ENCODE measurements at places on chromosomes 1 and 21.

DNA sequence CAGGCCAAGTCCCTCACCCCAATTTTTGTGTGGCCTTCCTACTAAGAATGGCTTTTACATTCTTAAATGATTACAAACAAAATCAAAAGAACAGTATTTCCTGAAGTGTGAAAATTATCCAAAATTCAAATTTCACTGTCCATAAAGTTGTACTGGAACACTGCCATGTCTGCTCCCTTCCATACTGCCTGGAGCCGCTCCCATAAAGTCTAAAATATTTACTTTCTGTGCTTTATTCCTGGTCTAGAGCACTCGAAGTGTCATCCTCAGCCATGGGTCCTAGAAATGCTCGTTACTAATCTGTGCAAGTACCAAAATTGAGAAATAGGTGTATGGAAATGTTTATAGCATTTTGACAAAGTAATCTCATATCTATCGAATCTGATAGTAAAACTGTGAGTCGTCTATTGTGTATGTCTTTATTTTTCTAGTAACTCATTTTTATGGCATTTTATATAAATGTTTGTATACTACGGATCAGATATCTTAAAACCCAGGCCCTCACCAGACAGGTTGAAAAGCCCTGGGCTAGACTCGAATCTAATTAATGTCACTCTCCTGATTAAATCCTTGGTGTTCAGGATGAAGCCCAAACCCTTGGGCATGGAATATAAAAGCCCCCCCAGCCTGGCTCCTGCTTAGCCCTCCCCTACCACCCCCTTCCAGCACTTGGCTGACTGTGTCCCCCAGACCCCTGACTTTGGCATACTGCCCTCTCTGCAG is 4.9 kb downstream of the LBR start:
- DNase-seq: no peak

GRCh38 chr1:31415658-31416057 is 2.6 kb downstream of the SERINC2 start:
- DNase-seq: no peak

DNA sequence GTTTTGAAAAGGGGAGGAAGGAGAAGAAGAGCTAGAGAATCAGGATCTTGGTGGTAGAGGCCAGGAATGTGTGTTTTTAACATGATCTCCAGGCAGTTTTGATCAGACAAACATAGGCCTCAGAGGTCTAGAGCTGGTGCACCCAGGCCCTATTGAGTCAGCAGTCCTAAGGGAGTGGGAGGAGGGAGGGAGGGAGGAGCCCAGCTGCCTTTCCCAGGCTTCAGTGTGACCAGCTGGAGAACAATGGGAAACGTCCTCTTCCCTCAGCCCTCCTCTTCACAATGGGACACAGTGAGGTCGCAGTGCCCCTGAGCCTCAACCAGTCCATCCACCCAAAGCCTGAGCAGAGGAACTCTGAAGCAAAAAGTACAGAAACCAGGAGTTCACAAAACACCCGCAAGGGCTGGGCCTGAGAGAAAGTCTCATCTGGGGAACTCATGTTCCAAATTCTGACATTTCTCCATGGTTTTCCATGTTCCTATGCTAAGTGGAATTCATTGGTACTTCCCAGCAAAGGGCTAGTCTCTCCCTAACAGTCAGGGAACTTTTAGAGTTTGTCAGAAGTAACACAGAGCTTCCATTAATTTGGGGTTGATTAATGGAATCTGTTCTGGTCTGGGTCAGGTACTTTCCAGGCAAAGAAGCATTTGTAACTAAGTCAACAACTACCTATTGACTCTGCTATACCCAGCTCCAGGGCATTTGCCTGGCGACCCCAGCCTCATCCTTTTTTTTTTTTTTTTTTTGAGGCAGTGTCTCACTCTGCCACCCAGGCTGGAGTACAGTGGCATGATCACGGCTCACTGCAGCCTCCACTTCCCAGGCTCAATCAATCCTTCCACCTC is 37.5 kb downstream of the ELAPOR1 start:
- no peak for DNase-seq

- no peak for DNase-seq
Measured at GRCh38 chr1:1281533-1282321, 1.5 kb downstream of the SCNN1D start.

DNA sequence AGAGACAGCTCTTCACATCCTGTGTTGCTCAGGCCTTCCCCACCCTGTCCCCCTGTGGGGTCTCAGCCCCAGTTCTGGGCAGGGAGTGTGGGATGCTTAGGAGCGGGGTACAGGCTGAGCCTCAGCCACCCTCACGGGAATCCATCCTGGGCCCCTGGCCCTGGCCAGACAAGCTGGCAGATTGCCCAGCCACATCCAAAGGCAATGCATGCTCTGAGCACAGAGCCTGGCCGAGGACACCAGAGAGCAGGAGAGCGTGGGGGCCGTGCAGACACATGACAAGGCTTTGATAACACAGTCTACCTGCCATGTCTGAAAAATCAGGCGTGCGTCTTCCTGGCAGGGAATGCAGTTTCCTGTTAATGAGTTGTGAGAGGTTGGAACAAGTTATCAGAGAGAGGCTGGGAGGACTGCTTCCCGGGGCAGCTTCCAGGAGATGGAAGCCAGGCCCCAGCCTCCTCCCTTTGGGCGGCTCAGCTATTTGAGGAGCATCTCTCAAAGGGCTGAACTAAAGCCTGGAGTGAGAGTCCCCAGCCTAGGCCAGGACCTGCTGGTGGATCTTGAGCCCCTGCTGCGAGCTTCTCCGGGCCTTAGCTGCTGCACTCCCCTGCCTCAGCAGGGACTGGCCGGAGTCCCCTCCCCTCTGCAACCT is 72.2 kb upstream of the SELENON start:
- DNase-seq: no peak

DNA sequence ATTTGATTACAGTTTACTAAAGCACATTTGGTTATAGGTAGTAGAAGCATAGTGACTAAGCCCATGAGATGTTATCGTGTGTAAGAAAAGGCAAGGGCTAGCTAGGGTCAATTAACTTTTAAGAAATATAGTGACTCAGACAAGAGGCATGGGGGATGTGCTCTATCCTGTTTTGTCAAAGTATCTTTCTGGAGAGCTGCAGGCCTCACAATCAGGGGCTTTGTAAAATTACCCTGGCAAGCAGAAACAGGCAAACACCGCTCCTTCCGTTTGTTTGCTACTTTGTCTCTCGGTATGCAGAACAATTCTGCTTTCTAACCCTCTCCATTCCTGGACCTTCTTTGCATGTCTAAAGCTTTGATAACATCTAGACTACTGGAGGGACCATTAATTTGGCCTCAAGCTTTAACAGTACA is 26.1 kb upstream of the ZNF697 start:
- no peak for DNase-seq

DNA sequence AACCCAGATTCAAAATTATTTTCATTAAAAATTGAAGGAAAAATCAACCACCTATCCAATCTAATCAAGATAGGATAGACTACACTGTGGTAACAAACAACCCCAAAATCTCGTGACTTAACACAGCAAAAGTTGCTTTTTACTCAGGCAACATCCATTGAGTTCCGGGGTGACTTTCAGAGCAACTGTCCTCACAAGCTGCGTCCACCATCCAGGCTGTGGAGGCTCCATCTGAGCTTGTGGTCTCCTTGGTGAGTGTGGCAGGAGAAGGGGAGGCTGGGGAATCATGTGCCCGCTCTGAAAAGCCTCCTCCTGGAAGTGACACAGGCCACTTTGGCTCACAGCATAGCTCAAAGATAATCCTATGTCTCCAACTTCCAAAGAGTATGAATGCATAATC is 52.4 kb downstream of the CD2 start:
- no peak for DNase-seq

DNA sequence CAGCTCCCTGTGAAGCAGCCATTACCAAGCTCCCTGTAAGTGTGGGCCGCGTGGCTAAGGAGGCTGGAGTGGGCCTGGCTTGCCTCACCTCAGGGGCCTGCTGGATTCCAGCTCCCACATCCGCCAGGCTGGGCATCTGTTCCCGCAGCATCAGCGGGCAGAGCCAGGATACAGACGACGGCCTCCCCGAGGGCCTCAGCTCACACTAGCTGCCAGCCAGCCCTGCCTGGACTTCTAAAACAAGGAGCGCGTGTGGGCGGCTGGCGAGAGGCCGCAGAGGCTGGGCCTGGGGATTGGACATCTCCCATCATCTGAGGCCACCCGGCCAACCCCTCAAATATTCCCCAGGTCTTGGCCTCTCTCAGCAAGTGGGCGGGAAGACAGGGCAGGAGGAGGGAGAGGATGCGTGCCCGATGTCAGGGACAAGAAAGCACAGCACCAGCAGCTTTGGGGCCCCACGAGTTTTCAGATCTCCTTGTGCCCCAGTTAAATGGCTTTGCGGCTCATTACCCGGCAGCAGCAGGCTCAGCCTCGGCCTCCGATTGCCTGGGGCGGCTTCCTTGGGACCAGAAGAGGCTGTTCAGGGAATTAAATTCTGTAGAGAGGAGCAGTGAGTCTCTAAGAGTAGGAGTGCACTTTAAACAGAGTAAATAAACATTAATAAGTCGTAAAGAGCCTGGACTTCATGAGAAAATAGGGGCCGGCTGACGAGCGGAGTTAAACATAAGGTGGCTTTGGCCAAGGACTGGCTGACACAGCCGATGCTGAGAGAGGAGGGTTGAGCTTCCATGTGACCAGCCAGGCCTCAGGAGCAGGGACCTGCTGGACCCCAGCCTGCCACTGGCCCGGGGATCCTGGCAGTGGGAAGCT is 208.9 kb upstream of the C1orf174 start:
- no peak for DNase-seq

DNA sequence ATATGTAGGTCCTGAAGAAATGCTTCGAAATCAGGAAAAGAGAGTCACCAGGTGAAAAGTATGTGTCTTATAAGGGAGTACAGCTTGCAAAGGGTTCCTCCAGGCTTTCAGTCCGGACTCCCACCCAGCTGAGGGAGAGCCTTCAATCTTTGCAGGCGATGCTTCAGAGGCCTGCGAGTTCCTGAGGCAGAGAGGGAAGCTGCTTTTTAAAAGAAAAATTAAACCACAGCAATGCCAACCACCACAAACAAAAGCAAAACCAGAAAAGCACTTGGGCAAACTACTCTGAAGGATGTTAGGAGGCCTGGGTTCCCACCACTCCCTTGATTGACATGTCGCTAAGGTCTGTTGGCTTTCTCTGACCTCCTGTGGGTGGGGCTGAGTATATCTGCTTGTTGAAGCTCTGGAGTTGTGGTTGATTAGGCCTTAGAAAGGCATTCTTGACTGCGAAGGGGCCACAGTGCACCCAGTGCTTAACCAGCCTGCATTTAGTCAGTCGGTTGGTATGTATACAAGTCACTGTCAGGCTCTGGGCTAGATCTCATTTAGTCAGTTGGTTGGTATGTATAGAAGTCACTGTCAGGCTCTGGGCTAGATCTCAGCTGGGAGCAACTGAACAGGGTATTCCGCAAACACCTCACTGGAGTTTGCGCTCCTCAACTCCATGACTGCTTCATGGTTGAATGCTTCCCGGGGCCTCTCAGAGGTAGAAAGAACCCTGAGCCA is 1.2 kb downstream of the NIPAL3 start:
- DNase-seq: no peak

DNA sequence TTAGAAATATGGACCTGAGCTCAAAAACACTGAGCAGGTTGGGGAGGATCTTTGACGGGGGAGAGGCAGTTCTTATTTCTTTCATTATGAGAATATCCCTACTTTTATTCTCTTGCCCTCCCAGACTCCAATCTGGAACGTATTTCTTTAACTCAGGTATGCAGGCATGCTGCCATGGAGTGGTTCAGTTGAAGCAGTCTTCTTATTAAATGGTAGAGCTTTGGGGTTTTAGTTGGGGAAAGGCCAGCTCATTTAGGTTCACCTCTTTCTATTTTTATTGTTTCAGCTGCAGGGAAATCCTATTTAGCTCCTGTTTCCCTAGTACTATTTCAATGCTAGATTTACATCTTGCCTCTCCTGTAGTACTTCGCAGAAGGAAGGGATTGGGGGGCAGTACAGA is 198.9 kb downstream of the TTLL7 start:
- no peak for DNase-seq

- no peak for DNase-seq
Measured at GRCh38 chr21:22076471-22076870, 1078.3 kb downstream of the NCAM2 start.

- no peak for DNase-seq
Measured at GRCh38 chr1:230102046-230102445, 35.0 kb downstream of the GALNT2 start.

- DNase-seq: no peak
Measured at GRCh38 chr1:203505526-203506204, 11.7 kb downstream of the OPTC start.

DNA sequence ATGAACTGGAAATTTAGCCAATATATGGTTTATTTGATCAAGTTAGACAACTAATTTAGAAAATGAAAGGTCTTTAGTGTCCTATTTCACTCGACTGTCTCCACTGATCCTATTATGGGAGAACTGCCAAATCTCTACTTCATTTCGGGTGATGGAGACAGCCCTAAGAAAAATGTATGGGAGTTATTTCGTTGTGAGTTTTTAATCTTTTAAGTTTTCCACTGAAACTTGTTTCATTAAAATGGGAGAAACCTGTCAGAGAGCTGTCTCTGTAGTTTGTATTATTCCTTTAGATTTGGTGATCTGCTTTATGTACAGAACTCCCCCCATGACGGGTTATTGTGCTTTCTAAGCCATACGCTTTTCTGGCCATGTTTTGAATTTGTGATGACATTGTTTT is 899.7 kb downstream of the ADGRL2 start:
- no peak for DNase-seq

GRCh38 chr1:1245817-1246576 is 525 bp downstream of the C1QTNF12 start:
- DNase-seq: no peak

GRCh38 chr1:234975122-234975940 is 153.3 kb downstream of the TOMM20 start:
- DNase-seq: no peak

GRCh38 chr1:58441699-58442098 is 104.8 kb downstream of the OMA1 start:
- no peak for DNase-seq

DNA sequence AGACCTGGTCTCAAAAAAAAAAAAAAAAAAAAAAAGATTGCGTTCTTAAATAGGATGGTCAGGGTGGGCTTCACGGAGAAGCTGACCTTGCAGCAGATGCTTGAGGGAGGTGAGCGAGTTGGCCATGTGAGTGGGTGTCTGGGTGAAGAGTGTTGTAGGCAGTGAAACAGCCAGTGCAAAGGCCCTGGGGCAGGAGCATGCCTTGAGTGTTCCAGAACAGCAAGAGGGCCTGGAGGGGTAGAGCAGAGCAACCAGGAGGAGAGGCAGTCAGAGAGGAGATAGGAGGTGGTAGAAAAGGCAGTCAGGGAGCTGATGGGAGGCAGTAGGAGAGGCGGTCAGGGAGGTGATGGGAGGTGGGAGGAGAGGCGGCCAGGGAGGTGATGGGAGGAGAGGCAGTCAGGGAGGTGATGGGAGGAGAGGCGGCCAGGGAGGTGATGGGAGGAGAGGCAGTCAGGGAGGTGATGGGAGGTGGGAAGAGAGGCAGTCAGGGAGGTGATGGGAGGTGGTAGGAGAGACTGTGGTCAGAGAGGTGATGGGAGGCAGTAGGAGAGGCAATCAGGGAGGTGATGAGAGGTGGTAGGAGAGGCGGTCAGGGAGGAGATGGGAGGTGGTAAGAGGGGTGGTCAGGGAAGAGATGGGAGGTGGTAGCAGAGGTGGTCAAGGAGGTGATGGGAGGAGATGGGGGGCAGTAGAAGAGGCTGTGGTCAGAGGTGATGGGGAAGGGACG is 20.2 kb upstream of the PADI6 start:
- no peak for DNase-seq

All from activated CD4-positive, alpha-beta T cell treated with anti-CD3 and anti-CD28 coated beads, Interleukin-2, amount 50 U/mL, for 24 hours (primary cell).